Right renal cortex interstitium (tissue), 3 donors: ENCODE measurements at places on chromosomes 2 and 18.

- DNase-seq: no peak
Observed at GRCh38 chr2:42099438-42100173, 51.8 kb downstream of the PKDCC start.

GRCh38 chr2:25062511-25062917 is 20.6 kb downstream of the EFR3B start:
- no peak for DNase-seq

- DNase-seq: no peak
Observed at GRCh38 chr2:17476064-17476463, 42.2 kb downstream of the RAD51AP2 start.

GRCh38 chr18:44325903-44326635 is 354.6 kb upstream of the SETBP1 start:
- DNase-seq: no peak

DNA sequence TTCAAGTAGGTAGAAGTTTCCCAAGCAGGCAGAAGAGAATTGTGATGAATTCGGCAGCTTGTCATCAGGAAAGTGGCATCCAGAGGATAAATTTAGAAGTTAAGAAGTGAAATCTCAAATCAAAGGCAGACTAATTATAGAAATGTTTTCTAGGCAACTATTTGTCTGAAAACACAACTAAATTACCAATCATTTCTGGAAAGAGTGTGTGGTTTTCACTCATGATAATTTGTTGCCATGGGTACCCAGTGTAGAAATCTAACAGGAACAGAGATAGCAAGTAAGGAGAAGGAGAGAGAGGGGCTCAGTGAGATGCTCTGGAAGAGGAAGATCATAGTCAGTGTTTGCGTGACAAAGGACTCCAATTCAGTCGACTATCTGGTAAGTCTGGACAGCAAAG is 208.1 kb downstream of the NCKAP5 start:
- no peak for DNase-seq

GRCh38 chr2:69253611-69254301 is 133.3 kb downstream of the GFPT1 start:
- no peak for DNase-seq

DNA sequence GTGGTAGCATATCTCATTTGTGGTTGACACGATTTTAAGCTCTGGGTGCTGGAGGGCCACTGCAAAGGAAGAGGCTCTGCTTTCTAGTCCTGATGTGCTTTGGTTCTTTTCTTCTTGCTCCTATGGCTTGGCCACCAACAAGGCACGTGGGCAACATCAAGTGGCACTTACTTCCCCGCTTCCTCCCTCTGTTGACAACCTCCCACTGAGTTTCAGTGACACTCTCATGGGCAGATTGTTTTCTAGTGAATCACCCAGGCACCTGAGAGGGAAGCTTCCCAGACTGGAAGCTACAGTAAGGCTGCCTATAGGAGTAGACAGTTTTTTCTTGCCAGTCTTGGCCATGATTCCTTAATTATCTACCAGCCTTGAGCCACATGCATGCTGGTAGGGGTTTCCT is 89.0 kb downstream of the NBAS start:
- no peak for DNase-seq
